ENCODE measurements at places on chromosomes 5 and 9.

DNA sequence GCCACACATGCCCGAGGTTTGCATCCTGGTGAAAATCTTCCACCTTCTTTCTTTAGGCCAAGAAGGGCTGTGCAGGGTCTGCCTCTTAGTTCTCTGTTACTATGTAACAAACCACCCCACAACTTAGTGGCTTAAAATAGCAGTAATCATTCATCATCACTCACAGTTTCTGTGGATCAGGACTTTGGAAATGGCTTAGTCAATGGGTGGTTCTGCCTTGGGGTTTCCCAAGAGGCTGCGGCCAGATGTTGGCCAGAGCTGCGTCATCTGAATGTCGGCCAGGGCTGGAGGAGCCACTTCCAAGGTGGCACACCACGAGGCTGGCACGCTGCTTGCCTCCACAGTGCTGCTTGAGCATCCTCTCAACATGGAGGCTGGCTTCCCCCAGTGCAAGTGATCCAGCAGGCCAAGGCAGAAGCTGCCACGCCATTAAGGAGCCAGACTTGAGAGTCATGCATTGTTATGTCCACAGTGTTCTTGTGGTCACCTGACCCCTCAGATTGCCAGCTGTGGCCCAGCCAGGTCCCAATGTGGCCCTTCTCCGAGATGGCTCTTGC lies 135.2 kb downstream of the RXRA start:
- peak; percentile 36 for DNase-seq

DNA sequence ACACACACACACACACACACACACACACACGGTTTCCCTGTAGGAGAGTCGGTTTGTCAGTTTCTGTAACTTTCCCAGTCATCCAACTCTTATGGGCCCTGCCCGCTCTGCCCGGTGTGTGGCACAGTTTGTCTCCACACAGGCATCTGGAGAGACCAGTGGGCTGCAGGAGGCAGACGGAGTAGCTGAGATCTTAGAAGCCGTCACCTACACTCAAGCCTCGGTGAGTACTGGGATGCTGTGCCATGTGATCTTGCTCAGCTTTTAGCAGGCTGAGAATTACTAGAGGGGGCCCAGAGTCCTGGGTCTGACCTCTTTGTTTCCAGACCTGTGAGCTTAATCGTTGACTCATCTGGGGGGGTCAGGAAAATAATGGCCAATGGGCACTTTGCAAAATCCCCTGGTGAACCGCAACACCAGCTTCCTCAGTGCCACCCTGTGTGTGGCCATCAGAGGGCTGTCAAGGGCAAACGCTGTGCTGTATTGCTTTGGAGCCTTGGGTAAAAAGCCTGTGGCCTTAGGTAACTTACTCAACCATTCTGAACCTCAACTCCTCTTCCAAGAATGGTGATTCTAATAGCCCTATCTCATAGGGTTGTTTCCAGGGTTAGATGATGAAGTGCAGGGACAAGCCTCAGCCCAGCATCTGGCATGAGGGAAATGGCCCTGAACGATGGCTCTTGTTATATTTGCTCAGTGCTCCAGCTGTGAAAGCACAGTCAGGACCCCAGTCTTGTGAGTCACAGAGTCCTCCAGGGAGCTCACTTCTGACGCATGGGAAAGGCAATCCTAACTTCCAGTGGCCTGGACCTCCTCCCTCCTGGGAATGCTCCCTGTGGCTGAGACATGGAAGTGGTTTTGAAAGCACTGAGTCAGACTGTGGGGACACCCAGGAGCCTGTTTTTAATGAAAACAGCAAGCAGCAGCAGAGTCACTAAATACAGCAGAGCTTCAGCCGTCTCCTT lies 45.6 kb downstream of the COL15A1 start:
- peak; percentile 99 for DNase-seq

GRCh38 chr5:87574106-87574505 lies 161.4 kb upstream of the CCNH start:
- no peak for DNase-seq

DNA sequence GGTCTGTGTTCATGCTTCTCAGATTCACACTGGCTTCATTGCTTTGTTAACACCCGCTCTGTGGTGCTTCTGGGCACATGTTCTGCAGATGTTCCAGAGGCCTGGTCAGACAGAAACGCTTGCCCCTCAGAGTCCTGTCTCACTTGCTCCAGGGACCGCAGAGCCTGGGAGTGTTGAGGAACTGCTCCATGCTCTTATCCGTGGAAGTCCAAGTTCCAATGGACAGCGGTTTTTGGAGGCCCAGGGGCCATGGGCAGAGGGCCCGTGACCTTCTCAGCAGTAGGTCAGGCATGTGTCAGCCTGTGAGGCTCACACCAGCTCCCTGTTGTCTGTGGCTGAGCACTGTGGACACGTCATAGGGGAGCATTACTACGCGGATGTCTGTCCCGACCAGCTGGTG lies 364.7 kb upstream of the IRX1 start:
- no peak for DNase-seq

DNA sequence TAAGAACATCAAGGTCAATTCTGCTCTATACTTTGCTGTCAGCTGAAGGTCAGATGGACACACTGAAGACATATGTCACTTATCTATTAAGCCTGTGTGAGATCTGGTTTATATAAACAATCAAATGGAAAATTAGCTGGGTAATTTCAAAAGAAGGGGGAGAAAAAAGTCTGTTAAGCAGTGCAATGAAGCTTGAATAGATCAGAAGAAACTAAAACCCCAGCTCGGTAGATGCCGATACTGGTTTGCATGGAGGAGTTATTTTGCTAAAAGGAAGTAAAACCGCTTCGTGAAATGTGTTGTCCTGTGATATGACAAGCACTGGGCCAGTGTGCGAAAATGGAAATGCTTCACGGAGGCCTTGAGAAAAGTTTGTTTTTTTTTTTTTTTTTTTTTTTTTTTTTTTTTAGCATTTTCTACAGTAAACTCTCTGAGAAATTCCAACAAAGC lies 148.8 kb downstream of the MEF2C start:
- DNase-seq, result no peak

- DNase-seq, result no peak
Observed at GRCh38 chr9:92332577-92333281, 7.0 kb downstream of the CENPP start.

GRCh38 chr5:157130925-157131324 lies 11.7 kb downstream of the MED7 start:
- peak; percentile 9 for DNase-seq

- no peak for DNase-seq
Observed at GRCh38 chr5:106254784-106255183, 1416.0 kb downstream of the EFNA5 start.

DNA sequence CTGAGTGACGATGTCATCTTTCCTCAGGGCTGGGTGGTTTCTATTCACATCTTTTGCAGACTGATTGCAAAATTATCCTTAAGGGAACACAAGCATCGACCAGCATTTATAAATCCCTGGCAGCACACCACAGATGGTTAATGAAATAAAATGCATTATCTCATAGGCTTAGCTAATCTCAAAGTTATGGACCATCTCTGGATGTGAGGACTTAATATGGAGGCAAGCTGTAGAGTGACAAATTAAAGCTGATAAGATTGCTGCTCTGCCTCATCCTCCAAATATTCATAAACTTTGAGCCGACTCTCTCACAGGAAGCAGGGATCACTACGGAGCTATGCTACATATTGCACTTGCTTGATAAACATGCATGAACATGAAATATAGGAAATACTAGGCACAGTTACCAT lies 663.2 kb upstream of the RGMB start:
- peak; percentile 94 for DNase-seq

DNA sequence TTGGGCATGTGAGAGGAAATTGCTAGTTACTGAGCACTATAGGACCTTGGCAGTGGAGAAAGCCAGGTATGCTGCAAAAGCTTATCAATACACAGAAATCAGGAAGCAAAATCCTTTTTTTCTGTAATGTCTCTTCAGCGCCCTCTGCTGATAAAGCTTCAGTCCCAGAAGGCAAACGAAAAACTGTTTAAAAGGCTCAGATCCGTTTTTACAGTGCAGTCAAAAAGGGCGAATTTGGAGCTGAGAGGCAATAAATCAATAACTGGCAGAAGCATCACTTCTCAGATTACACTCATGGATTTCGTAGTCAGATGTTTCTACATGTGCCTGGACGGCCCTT lies 1.1 kb upstream of the MAN2A1 start:
- peak; percentile 69 for DNase-seq

DNA sequence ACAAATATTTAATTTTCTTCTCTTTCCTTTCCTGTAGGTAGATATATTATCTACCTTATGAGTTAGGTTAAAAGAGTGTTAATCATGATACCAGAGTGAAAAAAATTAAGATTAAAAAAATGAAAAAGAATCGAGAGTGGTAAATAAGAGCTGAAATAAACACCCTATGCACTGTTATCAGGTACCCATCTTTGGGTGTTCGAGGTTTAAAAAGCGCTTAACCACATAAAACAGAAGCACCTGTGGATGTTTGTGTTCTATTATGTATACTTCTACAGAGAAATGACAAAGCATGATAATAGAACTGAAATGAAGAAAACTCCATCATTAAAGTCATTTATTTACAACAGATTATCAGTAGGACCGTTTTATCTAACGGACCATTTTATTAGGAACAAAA lies 25.7 kb upstream of the GCNT4 start:
- no peak for DNase-seq

DNA sequence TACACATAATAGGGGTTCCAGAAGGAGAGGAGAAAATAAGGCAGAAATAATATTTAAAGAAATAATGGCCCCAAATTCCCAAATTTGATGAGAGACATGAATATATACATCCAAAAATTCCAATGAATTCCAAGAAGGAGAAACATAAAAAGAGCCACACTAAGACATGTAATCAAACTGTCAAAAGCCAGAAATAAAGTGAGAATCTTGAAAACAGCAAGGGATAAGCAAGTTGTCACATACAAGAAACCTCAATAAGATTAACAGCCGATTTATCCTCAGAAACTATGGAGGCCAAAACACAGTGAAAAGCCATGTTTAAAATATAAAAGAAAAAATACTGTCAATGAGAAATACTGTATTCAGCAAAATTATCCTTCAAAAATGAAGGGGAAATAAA lies 14.5 kb downstream of the CATSPER3 start:
- no peak for DNase-seq

DNA sequence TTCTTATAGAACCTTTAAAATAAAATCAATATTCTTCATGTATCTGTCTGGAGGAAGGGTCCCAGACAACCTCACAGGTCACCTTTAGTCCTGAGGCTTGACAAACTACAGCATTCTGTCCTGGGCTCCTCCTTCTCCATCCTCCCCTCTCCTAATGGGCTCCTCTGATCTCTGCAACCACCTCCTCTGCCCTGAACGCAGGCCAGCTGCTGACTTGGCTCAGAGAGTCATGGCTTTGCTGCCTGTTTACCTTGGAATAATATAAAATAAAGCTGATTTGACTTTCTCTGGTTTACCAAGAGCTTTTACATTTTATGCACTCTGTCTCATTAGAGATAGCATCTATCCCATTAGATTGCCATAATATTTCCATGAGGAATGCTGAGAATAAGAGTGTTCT lies 159.4 kb downstream of the SEMA6A start:
- no peak for DNase-seq

DNA sequence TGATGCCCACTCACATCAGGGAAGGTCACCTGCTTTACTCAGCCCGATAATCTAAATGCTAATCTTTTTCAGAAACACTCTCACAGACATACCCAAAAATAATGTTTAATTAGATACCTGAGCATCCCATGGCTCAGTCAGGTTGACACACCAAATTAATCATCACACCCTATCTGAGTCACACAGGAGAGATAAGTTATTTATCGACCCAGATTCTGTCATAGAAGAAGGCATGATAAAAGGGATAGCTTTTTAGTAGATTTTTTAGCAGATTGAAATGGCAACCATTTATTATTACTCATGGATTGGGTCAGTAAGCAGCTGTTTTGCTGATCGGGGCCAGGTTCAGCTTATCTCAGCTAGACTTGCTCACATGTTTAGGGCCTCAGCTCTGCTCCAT lies 97.8 kb upstream of the TYRP1 start:
- no peak for DNase-seq

- no peak for DNase-seq
Observed at GRCh38 chr9:2729721-2730120, 12.4 kb downstream of the KCNV2 start.

- DNase-seq, result no peak
Observed at GRCh38 chr5:88941581-88941980, 58.6 kb upstream of the MEF2C start.

DNA sequence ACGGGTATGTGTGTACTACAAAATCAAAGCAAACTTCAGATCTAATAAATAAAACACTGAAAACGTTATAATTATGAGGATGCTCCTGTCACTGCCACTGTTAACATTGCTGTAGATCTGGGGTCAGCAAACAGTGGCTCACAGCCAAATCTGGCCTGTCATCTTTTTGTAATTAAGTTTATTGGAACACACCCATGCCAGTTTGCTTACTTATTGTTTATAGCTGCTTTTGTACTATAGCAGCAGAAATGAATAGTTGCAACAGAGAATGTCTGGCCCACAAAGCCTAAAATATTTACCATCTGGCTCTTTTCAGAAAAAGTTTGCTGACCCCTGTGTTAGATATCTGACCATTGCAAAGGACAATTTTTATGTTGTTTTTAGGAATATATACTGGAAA lies 32.1 kb downstream of the PRRC1 start:
- DNase-seq, result no peak

DNA sequence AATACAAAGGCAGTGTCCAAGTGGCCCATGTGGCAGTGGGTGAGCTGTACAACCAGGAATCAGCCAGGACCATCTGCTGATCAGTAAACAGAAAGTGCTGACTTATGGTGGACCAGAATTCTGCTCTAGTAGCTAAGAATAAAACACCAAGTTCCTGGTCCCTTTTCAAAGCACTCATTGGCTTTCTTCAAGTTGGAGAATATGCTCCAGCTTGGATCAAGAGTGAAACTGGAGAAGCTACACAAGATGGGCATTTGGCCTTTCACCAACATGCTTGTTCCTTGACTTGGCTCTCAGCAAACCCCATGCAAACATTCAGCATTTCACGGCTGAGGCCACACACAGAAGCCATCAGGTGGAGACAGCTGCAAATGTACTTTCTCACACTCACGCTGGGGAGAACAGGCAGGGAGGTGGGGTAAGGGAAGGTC lies 32.1 kb downstream of the MARCHF3 start:
- DNase-seq, result peak; percentile 33

GRCh38 chr5:110618941-110619340 lies 107.5 kb downstream of the TMEM232 start:
- DNase-seq, result no peak

DNA sequence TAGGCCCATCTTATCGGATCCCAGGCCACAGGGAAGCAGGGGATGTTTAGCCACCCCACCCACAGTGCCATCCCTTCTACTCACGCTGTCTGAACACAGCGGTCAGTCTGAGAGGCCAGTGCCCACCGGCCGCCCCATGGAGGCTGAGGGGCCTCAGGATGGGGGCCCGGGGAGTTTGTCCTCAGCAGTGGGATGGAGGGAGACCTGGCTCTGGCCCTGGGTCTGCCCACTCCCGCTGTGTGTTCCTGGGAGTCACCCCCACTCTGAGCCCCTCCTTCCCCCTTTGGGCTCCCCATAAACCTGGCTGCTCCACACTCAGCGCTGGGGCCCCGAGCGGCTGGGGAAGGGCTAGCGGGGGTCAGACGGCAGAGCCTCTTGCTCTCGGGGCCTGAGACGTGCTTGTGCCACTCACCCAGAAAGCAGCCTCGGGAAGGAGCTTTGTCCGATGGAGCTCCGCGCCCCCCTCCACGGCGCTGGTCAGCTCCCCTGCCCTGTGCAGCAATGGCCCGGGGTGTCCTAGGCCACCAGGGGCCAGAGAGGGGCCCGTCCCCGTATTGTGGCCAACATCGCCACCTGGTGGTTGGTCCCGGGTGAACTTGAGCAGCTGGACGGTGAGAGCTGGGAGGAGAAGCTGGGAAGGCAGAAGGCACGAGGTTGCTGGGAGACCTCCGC lies 10.9 kb upstream of the LAMC3 start:
- DNase-seq, result peak; percentile 83

- DNase-seq, result peak; percentile 79
Observed at GRCh38 chr5:149852641-149853330, 91.8 kb downstream of the PDE6A start.

All from ELR (cell line).